Activated gamma-delta T cell treated with Interleukin-2 at 50 U/mL for 16 hours (primary cell): ENCODE measurements at places on chromosomes 16 and 17.

- DNase-seq = peak; percentile 50
These were observed 662 bp downstream of the COTL1 start for GRCh38 chr16:84617041-84617790.

- no peak for DNase-seq
These were observed 14.0 kb downstream of the ABCC1 start for GRCh38 chr16:15963307-15963910.

DNA sequence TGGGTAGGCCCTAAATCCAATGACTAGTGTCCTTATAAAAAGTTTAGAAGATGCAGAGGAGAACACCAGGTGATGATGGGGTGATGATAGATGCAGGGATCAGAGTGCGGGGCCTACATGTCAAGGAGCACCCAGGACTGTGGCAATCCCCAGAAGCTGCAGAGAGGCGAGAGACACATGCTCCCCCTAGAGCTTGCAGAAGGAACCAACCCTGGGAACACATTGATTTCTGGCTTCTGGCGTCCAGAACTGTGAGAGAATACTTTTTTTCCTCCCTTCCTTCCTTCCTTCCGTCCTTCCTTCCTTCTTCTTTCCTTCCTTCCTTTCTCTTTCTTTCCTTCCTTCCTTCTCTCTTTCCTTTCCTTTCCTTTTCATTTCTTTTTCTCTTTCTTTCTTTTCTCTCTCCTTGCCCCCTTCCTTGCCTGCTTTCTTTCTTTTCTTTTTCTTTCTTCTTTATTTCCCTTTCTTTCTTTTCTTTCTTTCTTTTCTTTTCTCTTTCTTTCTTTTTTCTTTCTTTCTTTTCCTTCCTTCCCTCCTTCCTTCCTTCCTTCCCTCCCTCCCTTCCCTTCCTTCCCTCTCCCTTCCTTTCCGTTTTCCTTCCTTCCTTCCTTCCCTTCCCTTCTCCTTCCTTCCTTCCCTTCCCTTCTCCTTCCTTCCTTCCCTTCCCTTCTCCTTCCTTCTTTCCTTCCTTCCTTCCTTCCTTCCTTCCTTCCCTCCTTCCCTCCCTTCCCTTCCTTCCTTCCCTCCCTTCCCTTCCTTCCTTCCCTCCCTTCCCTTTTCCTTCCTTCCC lies 134.3 kb downstream of the HAPSTR1 start:
- no peak for DNase-seq

GRCh38 chr17:58416937-58417299 lies 416 bp downstream of the RNF43 start:
- no peak for DNase-seq

DNA sequence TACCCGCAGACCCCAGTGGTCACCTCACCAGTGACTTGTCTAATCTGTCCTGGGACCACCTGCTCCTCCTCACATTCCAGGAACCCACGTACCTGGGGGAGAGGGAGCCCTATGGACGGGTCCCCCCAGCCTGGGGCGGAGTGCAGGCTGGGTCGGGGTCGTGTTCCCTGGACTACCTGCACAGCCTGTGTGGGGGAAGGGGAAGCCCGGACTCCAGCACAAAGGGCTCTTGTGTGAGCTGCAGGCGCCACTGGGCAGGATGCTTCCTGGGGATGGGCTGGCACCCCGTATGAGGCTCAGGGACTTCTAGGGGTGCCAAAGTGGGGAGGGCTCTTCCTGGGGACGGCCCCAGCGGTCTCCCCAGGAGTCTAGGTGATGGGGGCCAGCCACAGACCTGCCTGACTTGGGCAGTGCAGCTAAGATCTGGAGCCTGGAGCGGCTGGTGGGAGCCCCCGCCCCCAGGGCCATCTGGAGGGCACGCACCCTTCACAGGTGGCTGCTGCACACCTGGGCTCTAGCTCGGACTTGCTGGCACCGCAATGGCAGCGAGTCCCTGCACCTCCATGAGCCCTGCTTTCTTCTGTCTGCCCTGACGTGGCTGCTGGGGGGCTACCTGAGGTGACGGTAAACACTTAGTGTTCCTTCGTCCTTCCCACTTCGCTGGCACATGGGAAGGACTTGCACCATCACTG lies 7.5 kb downstream of the VASN start:
- no peak for DNase-seq

GRCh38 chr17:67232441-67232840 lies 12.6 kb downstream of the HELZ start:
- no peak for DNase-seq

GRCh38 chr16:57824888-57825287 lies 22.6 kb upstream of the KIFC3 start:
- no peak for DNase-seq

- DNase-seq = no peak
These were observed 1.4 kb downstream of the CBLN1 start for GRCh38 chr16:49280105-49280741.

GRCh38 chr16:23571895-23572294 lies 14.4 kb downstream of the UBFD1 start:
- DNase-seq = no peak

- no peak for DNase-seq
These were observed 3.6 kb downstream of the FOXN1 start for GRCh38 chr17:28509789-28510188.

DNA sequence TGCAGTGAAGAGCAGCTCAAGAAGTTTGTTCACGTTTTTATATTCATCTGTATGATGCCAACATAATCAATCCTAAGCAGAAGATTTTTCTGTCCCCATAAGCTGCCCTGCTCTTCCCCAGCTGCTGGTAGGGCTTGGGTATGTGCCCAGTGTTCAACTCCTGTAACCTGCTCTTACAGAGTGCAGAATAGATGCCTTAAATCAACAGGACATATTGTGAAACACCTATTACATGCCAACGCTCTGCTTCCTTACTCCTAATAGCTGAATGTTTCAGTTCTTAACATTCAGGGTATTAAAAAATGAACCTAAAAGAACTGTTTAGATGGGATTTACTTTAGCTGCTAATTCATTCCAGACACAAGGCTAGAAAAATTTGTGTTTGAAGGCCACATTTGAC lies 190.9 kb downstream of the HS3ST3A1 start:
- DNase-seq = no peak

DNA sequence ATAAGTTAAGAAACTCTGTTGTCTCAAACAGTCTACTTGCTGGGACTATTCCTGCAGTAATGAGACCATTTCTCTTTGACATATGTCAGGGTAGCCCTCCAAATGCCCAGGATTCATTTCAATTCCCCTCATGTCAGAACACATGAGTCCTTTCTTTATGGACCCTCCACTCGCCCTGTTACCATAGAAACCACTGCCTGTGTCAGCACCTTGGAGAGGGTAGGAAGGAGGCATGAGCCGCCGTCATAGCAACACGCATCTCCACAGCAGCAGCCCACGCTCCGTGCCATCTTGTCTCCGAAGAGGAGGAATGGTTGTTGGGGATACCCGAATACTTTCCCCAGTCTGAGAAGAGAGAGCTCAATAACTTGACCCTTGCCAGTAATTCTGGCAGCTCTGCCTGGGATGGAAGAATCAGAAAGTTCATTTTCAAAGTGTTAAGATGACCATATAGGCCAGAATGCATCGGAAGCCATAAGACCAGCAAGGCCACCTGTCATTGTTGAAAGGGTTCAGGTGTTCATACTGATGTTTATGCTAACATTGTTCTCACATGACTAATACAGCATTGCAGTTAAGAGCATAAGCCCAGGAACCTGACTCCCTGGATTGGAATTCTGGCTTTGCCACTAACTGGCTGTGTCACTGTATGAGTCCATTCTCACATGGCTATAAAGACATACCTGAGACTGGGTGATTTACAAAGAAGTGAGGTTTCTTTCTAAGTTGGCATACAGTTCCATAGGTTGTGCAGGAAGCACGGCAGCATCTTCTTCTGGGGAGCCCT lies 141.3 kb downstream of the ABCC12 start:
- DNase-seq = no peak

GRCh38 chr17:57943645-57944044 lies 11.6 kb downstream of the CUEDC1 start:
- no peak for DNase-seq

- DNase-seq = no peak
These were observed 307.2 kb downstream of the ABCC12 start for GRCh38 chr16:47848421-47849109.

GRCh38 chr17:4436381-4436780 lies 2.6 kb downstream of the SPNS3 start:
- peak; percentile 7 for DNase-seq

GRCh38 chr17:82358465-82359350 lies at the start of gene TEX19:
Gene TEX19 (plus strand): TSS chr17:82359247. CDS start chr17:82362151, 2,904 bp downstream.
- no peak for DNase-seq

DNA sequence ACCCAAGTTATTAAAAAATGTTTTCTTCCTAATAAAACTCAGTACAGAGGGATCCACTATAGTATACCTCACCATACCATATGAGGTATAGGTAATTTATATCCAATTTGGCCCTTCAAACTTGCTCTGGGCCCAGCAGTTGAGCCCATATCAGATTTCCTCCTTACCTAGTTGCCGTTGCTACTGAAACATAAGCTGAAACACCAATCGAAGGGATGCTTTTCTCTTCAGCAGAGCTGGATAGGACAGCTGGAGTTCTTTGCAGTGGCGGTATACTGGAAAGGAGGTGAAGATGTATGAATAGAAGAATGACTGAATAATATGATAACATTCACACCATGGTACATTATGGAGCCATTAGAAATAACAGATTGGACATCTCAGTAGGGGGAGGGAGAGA lies 42.7 kb downstream of the TNRC6C start:
- DNase-seq = no peak

DNA sequence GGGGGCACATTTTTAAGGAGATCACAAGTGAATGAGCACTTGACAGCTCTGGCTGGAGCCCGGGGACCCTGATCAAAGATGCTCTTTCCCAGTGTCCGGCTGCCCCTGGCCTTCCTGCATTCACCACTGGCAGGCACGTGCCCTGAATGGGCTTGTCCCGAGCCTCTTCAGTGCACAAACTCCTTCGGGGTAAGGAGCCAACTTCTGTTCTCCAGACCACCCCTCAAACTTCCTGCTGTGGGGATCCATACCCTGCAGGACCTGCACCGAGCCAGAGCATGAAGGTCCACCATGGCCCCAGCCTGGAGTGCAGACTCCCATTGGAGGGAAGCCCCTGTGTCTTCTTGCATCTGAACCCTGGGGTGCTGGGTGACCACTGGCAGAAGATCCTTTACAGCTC lies 9.8 kb upstream of the SLC12A3 start:
- DNase-seq = no peak

DNA sequence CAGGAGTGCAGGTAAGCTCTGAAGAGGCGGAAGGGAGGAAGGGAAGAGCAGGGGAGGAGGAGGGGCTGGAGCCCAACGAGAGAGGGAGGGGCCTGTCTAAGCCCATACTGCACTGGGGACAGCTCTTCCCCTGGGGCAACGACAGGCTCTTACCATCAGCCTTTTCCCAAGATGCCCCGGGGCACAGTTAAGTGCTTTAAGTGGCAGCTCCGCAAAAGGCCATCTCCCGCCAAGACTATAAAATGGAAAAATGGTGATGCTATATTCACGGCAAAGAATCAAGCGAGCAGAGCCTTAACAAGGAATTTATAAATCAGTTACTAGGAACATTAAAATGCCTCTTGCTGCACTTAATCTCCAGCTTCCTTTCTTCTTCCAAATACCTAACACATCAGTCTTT lies 110.2 kb upstream of the NLRP1 start:
- DNase-seq = no peak

- no peak for DNase-seq
These were observed 1.2 kb downstream of the ASGR1 start for GRCh38 chr17:7177954-7178477.

DNA sequence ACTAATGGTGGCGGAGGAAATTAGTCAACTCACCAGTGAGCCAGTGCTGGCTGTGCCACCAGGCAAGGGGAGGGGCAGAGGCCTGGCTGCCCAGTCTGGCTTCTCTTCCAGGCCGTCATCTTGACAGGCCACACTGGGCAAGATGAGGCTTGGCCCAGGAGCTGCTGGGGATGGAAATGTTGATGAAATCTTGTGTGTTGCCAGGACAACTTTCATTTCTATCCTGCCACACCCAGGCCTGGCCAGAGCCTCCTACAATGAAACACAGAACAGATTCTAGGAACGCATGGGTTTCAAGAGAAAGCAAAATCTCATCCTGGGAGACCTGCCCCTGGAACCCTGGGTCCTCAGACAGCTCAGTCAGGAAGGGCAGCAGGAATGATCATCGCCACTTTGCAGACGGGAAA lies 9.3 kb downstream of the HEXIM2 start:
- no peak for DNase-seq

- no peak for DNase-seq
These were observed 12.3 kb downstream of the PLXDC1 start for GRCh38 chr17:39139161-39139511.

GRCh38 chr16:85422632-85423550 lies 190.2 kb upstream of the GSE1 start:
- DNase-seq = no peak

GRCh38 chr16:1734816-1735215 lies 28.8 kb downstream of the MAPK8IP3 start:
- DNase-seq = no peak

DNA sequence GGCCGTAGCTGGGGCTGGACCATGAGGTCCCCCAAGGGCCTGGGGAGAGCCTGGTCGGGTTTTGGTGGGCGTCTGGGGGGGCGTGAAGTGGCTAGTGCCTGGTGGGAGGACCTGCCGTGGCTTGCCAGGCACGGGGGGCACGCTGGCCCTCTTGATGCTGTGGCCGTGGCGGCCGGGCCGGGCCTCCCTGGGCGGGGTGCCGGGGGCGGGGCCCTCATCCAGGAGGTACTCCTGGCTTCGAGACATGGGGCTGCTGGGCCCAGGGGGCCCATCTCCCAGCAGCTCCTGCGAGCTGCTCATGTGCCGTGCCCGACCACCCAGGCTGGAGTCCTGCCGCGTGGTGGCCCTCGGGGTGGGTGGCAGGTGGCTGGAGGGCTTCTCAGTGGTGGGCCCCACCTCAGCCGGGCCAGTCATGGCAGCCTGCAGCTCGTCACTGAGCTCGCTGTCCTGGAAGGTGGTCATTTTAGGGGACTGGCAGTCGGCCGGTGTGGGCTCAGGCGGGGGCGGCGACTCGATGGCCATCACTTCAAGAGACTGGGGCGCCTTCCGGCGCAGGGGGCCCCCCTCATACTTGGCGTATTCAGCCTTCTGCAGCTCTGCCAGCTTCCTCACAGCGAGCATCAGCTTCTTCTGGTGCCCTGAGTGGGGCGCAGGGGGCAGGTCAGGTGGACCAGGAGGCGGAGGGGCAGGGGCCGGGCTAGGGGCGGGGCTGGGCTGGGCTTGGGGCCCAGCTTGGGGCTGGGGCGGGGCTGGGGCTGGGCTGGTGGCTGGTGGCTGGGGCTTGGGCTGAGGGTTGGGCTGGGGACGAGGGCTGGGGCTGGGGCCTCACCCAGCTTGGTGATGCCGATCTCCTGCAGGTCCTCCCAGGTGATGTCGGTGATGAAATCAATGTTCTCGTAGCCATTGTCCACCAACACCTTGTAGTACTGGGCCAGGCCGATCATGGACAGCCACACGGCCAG lies 15.2 kb downstream of the CASKIN1 start:
- DNase-seq = no peak

- DNase-seq = no peak
These were observed 112.5 kb downstream of the HAPSTR1 start for GRCh38 chr16:9203956-9204355.
